ENCODE measurements at places on chromosomes 12 and 14.

- H3K36me3 ChIP-seq, result peaks cover 5% of the 10 kb centered on the region
- H3K27me3 ChIP-seq, result no peaks in the 10 kb centered on the region
- no peak for DNase-seq
- no peak overlapping the region for H3K27ac ChIP-seq
- H3K4me3 ChIP-seq, result no peak overlapping the region
- no peaks in the 10 kb centered on the region for H3K4me1 ChIP-seq
These were observed 28.9 kb downstream of the SLC15A4 start for GRCh38 chr12:128794661-128795529.

DNA sequence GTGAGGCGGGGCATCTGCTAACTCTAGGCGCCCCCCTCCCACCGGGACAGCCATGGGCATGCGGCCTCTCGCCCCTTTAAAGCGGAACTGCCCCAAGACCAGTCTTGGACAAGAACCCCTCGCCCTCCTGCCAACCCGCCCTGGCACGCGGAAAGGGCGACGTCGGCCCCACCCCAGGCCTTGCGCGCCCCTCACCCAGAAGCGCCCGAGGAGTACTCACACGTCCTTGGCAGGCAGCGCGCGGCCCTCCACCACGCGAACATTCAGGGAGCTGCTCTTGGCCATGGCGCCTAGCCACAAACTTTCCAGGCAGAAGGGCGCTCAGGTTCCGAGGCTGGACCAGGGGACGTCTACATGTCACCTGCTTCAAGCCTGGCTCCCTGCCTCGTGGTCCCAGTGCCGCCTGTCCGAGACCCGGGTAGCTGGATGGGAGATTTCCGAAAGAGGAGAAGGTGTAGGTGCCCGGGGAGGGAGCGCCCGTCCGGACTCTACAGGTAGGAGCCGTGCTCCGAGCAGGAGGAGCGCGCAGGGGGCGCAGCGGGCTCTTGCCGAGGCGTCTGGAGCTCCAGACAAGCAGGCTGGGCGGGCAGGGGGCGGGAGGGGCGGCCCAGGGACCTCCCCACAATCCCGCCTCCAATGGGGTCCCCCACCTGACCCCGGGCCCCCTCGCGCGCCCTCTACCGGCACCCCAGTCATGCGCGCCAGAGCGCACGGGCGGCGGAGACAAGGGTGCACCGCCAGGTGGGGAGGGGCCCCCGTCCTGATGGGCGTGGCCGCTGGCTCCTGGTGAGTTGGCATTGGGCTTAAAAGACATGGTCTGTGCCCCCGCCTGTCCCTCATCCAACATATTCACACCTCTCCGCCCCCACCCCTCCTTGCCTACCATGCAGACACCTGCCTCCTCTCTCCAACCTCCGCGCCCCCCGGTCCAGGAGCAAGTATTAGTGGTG is at the start of gene RASAL1:
RASAL1 (minus strand) TSS at position 584 of the 950 bp plus-strand sequence; CDS start at position 285, 299 bp downstream.
- H3K36me3 ChIP-seq, result no peaks in the 10 kb centered on the region
- no peak within 1 kb of the TSS for H3K4me3 ChIP-seq
- H3K4me1 ChIP-seq, result no peaks in the 10 kb centered on the region
- no peak within 1 kb of the TSS for H3K27ac ChIP-seq

DNA sequence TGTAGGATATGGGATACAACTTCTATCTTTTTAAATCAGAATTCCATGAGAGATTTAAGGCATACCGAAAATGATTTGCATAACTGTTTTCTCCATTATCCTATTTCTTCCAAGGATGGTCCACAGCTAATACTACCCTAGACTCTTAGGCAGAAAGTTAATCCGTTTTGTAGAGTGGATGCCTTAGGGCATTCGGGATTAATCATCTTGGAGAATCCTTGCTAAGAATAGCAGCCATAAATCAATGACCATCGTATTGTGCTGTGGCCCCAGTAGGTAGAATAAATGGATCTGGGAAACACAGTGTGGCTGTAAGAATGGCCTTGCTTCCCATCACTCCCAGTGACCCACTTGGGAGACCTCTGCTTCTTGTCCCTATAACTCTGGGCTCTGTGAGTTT is 99.6 kb downstream of the SSPN start:
- no peak overlapping the region for H3K27ac ChIP-seq
- H3K27me3 ChIP-seq, result no peaks in the 10 kb centered on the region
- H3K4me1 ChIP-seq, result no peaks in the 10 kb centered on the region
- no peak for DNase-seq

GRCh38 chr12:93111773-93112172 is 182.7 kb upstream of the EEA1 start:
- no peak overlapping the region for H3K27ac ChIP-seq
- no peaks in the 10 kb centered on the region for H3K36me3 ChIP-seq
- DNase-seq, result no peak
- H3K4me3 ChIP-seq, result no peak overlapping the region

DNA sequence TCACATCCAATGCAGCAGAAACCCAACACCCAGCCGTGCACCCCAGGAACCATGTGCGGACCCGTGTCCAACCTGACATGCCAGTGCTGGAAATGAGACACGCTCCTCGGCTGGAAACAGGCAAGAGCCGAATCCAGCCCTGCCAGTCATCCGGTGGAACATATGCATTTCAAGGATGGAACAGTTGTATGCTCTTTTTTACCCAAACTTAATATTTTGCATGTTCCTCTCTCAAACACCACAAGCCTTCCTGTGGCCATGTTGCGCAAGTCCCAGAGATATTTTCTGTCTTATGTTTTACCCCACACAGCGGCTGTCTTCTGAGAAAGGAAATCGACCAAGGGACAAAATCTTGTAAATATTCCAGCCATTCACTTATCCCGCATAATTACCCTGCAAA is 196.9 kb downstream of the BCL11B start:
- H3K4me1 ChIP-seq, result no peaks in the 10 kb centered on the region
- no peaks in the 10 kb centered on the region for H3K27me3 ChIP-seq
- H3K36me3 ChIP-seq, result no peaks in the 10 kb centered on the region
- no peak overlapping the region for H3K4me3 ChIP-seq
- no peak overlapping the region for H3K27ac ChIP-seq
- DNase-seq, result no peak

- H3K36me3 ChIP-seq, result no peaks in the 10 kb centered on the region
- H3K4me3 ChIP-seq, result no peak overlapping the region
- no peaks in the 10 kb centered on the region for H3K27me3 ChIP-seq
These were observed 1349.6 kb upstream of the FLRT2 start for GRCh38 chr14:84180336-84180735.

- H3K27ac ChIP-seq, result no peak overlapping the region
- no peaks in the 10 kb centered on the region for H3K4me1 ChIP-seq
- no peaks in the 10 kb centered on the region for H3K36me3 ChIP-seq
- no peak for DNase-seq
- H3K27me3 ChIP-seq, result no peaks in the 10 kb centered on the region
These were observed 17.7 kb upstream of the SFSWAP start for GRCh38 chr12:131693149-131693548.

GRCh38 chr12:42140901-42141300 is 3.8 kb downstream of the GXYLT1 start:
- no peak overlapping the region for H3K27ac ChIP-seq
- no peaks in the 10 kb centered on the region for H3K4me1 ChIP-seq
- no peaks in the 10 kb centered on the region for H3K36me3 ChIP-seq
- DNase-seq, result no peak
- H3K4me3 ChIP-seq, result no peak overlapping the region

- no peak for DNase-seq
- no peak overlapping the region for H3K27ac ChIP-seq
- H3K4me1 ChIP-seq, result peaks cover 1% of the 10 kb centered on the region
- peak overlapping the region; percentile 98 for H3K4me3 ChIP-seq
These were observed 1.2 kb downstream of the SPPL3 start for GRCh38 chr12:120902846-120903411.

DNA sequence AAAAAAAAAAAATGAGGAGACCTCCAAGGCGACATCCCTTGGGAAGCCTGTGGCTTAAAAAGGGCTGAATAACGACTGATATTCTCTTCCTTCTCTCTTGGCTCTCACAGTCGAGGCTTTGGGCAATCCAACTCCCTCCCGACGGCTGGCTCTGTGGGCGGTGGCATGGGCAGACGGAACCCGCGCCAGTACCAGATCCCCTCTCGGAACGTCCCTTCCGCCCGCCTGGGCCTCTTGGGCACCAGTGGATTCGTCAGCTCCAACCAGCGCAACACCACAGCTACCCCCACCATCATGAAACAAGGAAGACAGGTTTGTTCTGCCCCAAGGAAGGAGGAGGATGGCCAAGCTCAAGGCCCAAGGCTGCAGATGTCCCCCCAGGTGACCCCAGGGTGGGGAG is 127.8 kb downstream of the GCH1 start:
- peaks cover 9% of the 10 kb centered on the region for H3K4me1 ChIP-seq
- H3K27me3 ChIP-seq, result no peaks in the 10 kb centered on the region
- no peaks in the 10 kb centered on the region for H3K36me3 ChIP-seq

GRCh38 chr12:88235183-88235833 is 93.2 kb downstream of the TMTC3 start:
- no peak for DNase-seq
- no peak overlapping the region for H3K27ac ChIP-seq
- H3K36me3 ChIP-seq, result no peaks in the 10 kb centered on the region
- H3K27me3 ChIP-seq, result no peaks in the 10 kb centered on the region

DNA sequence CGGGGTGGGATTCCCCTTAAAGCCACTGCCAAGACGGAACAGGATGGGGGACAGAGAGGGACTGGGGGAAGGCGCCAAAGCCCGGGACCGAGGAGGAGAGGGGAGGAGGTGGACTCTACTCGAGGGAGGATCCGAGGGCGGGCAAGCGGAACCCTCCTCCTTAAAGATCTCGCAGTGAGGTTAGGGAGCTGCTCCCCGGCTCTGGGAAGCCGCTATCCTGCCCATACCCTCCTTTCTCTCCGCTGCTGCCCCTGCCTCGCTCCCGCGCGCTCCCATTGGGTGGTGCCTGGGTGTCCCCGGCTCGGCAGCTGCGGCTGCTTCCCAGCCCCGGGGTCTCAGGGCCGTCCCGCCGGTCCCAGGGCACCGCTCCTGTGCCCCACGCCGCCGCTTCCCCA is 16.4 kb downstream of the KRT18 start:
- H3K27ac ChIP-seq, result no peak overlapping the region
- H3K4me3 ChIP-seq, result no peak overlapping the region
- H3K27me3 ChIP-seq, result peaks cover 3% of the 10 kb centered on the region
- DNase-seq, result peak; percentile 79
- H3K4me1 ChIP-seq, result no peaks in the 10 kb centered on the region

DNA sequence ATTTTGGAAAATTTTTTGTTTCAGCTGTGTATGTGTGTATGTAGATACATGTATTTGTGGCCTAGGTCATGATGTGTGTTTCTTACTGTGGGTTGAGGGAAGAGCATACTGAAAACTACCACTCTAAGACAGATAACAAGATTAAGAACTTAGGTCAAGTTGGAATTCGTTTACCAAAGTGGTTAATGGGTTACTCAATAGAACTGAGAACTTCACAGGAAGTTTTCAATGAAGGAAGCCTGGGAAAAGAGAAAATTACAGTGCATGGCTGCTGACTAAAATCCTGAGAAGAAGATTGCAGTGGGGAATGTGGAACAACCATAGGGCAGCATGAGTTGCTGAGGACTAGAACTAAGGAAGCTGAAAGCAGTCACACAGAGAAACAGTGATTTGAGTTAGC is 21.4 kb upstream of the FOXG1 start:
- no peaks in the 10 kb centered on the region for H3K27me3 ChIP-seq
- no peak for DNase-seq
- no peak overlapping the region for H3K4me3 ChIP-seq
- H3K4me1 ChIP-seq, result no peaks in the 10 kb centered on the region
- H3K36me3 ChIP-seq, result no peaks in the 10 kb centered on the region

GRCh38 chr12:96907671-96908422 is 790 bp downstream of the NEDD1 start:
- H3K27ac ChIP-seq, result peak overlapping the region; percentile 50
- H3K4me3 ChIP-seq, result peak overlapping the region; percentile 88
- H3K4me1 ChIP-seq, result peaks cover 3% of the 10 kb centered on the region

- H3K4me3 ChIP-seq, result no peak overlapping the region
- H3K4me1 ChIP-seq, result no peaks in the 10 kb centered on the region
- H3K36me3 ChIP-seq, result no peaks in the 10 kb centered on the region
- peaks cover 1% of the 10 kb centered on the region for H3K27me3 ChIP-seq
These were observed 1.4 kb upstream of the HMGA2 start for GRCh38 chr12:65822732-65823512.

DNA sequence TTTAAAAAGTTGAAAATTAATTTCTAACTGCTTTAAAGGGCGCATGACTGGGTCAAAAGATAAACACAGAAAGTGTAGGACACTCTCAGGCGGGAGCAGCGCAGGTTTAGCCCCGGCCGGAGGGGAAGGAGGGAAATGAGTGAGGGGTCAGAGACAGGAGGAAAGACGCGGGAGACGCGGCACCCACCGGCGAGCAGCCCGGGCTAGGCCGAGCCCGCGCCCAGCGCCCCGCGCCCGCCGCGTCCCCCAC is 591 bp downstream of the GXYLT1 start:
- no peaks in the 10 kb centered on the region for H3K27me3 ChIP-seq
- no peak for DNase-seq
- H3K4me1 ChIP-seq, result no peaks in the 10 kb centered on the region
- peak overlapping the region; percentile 56 for H3K4me3 ChIP-seq

DNA sequence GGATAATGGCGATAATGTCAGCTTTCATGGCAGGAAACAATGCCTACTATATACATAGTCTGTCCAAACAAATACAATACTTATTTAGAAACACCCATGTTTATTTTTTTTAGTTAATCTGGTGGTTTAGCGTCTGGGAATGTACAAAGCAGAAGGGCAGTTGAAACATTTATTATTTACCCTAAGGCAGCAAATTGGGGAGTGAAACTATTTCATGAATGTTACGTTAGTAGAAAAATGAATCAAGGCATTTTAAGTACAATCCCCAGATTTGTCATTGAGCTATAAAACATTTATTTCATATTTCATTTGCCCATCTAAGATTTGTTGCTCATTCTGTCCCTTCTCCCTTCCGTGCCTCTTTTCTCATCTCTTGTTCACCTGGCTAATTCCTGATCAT is 87.1 kb upstream of the ATF1 start:
- peaks cover under 1% of the 10 kb centered on the region for H3K36me3 ChIP-seq
- H3K4me1 ChIP-seq, result no peaks in the 10 kb centered on the region
- H3K27me3 ChIP-seq, result no peaks in the 10 kb centered on the region
- no peak overlapping the region for H3K4me3 ChIP-seq
- DNase-seq, result no peak

GRCh38 chr14:69133206-69134125 is 19.5 kb downstream of the DCAF5 start:
- H3K36me3 ChIP-seq, result no peaks in the 10 kb centered on the region
- no peak overlapping the region for H3K27ac ChIP-seq
- no peak overlapping the region for H3K4me3 ChIP-seq
- H3K4me1 ChIP-seq, result no peaks in the 10 kb centered on the region

- DNase-seq, result no peak
- no peaks in the 10 kb centered on the region for H3K27me3 ChIP-seq
- H3K36me3 ChIP-seq, result no peaks in the 10 kb centered on the region
- H3K4me1 ChIP-seq, result no peaks in the 10 kb centered on the region
- no peak overlapping the region for H3K4me3 ChIP-seq
These were observed 12.2 kb upstream of the CLMN start for GRCh38 chr14:95331708-95332408.

DNA sequence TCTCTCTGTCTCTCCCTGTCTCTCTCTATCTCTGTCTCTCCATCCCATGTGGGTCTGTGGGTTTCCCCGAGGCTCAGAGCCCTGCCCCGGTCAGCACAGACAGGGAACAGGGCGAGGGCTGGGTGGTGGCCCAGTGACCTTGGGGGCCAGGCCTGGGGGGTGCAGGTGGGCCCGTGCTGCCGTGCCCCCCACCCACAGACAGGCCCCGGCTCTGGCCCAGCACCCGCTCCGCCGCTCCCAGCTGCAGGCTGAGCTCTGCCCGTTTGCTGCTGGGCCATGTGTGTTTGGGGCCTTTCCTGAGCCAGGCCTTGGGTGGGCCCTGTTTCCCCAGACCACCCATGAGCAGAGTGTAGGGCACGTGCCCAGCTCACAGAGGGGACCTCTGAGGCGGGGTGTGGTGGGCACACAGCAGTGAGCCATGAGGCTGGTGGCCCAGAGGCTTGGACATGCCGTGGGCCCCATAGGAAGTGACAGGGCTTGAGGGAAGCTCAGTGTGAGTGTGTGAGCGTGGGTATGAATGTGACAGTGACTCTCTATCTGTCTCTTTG is 51.0 kb downstream of the TMEM121 start:
- no peak overlapping the region for H3K4me3 ChIP-seq
- no peak for DNase-seq
